Panc1 (cell line): ENCODE measurements at places on chromosomes 2 and 18.

- H3K36me3 ChIP-seq: no peaks in the 10 kb centered on the region
- H3K27ac ChIP-seq: no peak overlapping the region
Measured at GRCh38 chr2:226993171-226993570, 157.3 kb downstream of the RHBDD1 start.

GRCh38 chr2:38075507-38076151, at the start of gene CYP1B1:
Gene CYP1B1, minus strand, starts transcription at chr2:38076151. Its CDS starts 763 bp downstream, at chr2:38075388.
- H3K4me3 ChIP-seq: peak within 1 kb of the TSS; percentile 77
- no peaks in the 10 kb centered on the region for H3K27me3 ChIP-seq
- peaks cover 31% of the 10 kb centered on the region for H3K4me1 ChIP-seq
- no peak for DNase-seq
- no peaks in the 10 kb centered on the region; the same call in 1 of the 2 replicates for H3K36me3 ChIP-seq
- peak within 1 kb of the TSS; percentile 92 for H3K27ac ChIP-seq

DNA sequence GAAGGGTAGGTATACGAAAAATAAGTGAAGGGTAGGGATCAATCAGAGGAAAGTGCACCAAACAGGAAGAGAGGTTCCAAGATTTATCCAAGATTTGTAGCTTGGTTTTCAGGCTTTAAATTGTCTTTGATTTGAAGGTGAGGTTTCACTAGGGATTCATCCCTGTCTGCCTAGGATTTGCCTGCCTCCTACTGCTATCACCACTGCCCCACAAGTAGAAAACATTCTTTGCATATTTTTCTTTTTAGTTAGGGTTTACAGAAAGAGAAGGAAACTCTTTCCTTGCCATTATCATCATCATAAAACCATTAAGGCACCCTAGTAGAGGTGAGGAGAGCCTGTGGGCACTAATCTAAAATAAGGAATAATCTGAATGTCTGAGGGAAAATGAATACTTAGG, 45.8 kb upstream of the TANC1 start:
- no peak overlapping the region for H3K4me3 ChIP-seq
- no peaks in the 10 kb centered on the region for H3K27me3 ChIP-seq
- no peaks in the 10 kb centered on the region for H3K36me3 ChIP-seq

DNA sequence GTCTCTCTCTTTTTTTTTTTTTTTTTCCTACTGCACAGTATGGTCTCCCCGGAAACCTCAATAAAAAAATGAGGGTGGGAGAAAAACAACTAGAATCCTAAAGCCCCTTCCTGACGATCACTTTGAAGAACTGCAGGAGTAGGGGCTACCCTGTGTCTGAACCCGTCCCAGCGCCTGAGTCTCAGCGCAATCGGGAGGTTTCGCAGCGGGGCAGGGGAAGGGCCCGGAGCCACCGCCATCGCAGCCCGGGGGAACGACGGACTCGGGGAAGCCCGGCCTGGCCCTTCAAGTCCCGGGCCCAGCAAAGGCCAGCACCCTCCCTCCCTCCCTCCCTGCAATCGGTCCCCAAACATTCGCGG, 411 bp downstream of the NARS1 start:
- H3K4me1 ChIP-seq: peaks cover 9% of the 10 kb centered on the region; the same call in 1 of the 2 replicates
- peak overlapping the region; percentile 87 for H3K4me3 ChIP-seq
- DNase-seq: no peak
- H3K27me3 ChIP-seq: no peaks in the 10 kb centered on the region
- H3K27ac ChIP-seq: peak overlapping the region; percentile 95

DNA sequence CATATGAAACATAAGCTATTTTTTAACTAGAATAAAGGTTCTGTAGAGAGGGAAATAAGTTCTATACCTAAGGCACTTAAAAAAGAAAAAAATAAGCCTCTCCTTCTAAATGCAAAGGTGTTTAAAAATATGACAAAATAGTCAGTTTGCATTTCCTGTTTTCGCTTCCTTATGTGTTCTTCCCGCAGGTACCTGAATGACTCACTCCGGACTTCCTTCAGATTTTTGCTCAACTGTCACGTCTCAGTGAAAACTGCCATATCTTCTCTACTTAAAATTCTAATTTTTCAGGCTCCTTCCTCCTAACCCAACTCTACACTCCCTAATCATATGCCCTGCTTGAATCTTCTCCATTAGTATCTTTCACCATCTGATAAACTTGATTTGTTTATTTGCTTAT, 1333.1 kb downstream of the LRP1B start:
- no peaks in the 10 kb centered on the region for H3K4me1 ChIP-seq
- no peaks in the 10 kb centered on the region for H3K36me3 ChIP-seq
- no peak overlapping the region for H3K4me3 ChIP-seq

GRCh38 chr18:23718243-23718720, 29.0 kb downstream of the LAMA3 start:
- no peak overlapping the region for H3K27ac ChIP-seq
- H3K27me3 ChIP-seq: no peaks in the 10 kb centered on the region
- no peaks in the 10 kb centered on the region for H3K36me3 ChIP-seq
- peaks cover 16% of the 10 kb centered on the region for H3K4me1 ChIP-seq

GRCh38 chr2:155645791-155646190, 686.7 kb downstream of the NR4A2 start:
- H3K36me3 ChIP-seq: no peaks in the 10 kb centered on the region
- no peaks in the 10 kb centered on the region for H3K27me3 ChIP-seq
- no peaks in the 10 kb centered on the region for H3K4me1 ChIP-seq

DNA sequence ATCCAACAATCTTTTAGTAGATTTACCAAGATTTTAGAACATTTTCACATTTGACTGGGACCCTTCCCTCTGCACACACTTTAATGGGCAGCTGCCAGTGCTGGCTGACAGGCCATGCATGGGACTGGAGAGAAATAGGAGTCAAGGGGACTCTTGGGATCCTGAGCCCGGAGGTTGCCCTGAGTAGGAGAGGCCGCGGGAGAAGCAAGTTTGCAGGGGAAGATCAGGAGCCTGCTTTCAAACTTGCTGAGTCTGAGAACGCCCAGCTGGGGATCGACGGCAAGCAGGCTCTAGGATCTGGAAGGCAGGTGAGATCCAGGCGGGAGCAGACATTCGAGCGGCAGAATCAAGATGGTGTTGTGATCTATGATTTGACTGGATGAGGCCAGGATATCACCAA, 186.1 kb downstream of the HDAC4 start:
- no peaks in the 10 kb centered on the region for H3K36me3 ChIP-seq
- DNase-seq: no peak
- H3K27me3 ChIP-seq: no peaks in the 10 kb centered on the region
- no peak overlapping the region for H3K4me3 ChIP-seq
- H3K27ac ChIP-seq: no peak overlapping the region
- H3K4me1 ChIP-seq: no peaks in the 10 kb centered on the region

DNA sequence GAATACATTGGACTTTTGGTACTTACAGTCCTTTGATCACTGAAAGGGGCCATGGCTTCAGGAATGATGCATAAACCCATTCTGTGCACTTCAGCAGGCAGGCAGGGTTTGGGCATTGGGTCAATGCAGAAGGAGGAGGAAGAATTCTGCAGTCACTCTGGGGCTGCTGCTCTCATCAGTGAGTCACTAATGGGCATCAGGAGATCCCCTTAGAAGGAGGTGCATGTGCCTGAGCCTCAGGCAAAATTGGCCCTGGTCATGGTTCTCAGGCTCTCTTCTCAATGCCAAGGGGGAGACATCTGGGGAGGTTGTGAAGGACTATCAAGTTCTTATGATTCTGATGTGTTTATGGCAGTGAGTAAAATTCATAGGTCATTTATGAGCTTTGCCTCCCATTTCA, 52.0 kb upstream of the TNP1 start:
- no peak for DNase-seq
- no peak overlapping the region for H3K27ac ChIP-seq
- H3K27me3 ChIP-seq: no peaks in the 10 kb centered on the region
- H3K36me3 ChIP-seq: no peaks in the 10 kb centered on the region

- H3K4me3 ChIP-seq: no peak overlapping the region
- no peak overlapping the region for H3K27ac ChIP-seq
- peaks cover 12% of the 10 kb centered on the region for H3K36me3 ChIP-seq
- H3K4me1 ChIP-seq: no peaks in the 10 kb centered on the region
- DNase-seq: peak; percentile 20
Measured at GRCh38 chr2:39059366-39059952, 61.4 kb downstream of the SOS1 start.

DNA sequence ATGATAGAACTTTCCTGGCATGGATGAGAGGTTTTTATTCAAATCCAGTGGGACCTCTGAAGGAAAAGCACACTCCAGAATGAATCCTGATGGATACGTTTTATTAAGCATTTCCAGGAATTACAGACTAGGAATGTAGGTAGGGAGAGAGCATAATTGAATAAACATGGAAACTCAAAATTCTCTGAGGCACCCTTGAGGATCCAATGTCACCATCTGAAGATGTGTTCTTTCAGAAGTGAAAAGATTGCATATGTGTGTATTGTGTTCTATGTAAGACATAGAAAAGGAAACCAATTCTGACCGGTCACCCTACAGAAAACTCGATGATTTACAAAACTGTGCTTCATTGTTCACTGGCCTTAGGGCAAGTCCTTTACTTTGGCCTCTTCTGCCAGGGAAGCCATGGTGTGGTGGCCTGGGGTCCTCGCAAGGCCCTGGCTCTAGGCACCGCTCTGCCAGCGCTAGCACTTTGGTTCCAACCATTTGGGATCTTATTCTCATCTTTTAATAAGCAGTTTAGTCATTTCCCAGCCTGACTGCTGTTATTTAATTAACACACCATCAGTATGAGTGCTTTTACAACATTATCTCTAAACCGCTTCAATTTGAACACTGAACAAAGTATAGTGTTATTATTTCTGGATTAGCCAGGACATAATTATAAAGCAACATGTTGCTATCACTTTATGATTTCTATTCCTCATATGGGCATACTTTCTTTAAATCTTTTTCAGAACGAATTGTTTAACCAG, 4.5 kb upstream of the GKN1 start:
- peaks cover 10% of the 10 kb centered on the region for H3K4me1 ChIP-seq
- no peaks in the 10 kb centered on the region for H3K36me3 ChIP-seq
- DNase-seq: no peak
- no peak overlapping the region for H3K4me3 ChIP-seq
- no peaks in the 10 kb centered on the region for H3K27me3 ChIP-seq
